Activated naive CD8-positive, alpha-beta T cell treated with anti-CD3 and anti-CD28 coated beads, Interleukin-2, amount 50 U/mL, for 24 hours (primary cell): ENCODE measurements at places on chromosomes 4 and X.

- no peak for DNase-seq
Observed at GRCh38 chr4:30839583-30840520, 119.7 kb downstream of the PCDH7 start.

DNA sequence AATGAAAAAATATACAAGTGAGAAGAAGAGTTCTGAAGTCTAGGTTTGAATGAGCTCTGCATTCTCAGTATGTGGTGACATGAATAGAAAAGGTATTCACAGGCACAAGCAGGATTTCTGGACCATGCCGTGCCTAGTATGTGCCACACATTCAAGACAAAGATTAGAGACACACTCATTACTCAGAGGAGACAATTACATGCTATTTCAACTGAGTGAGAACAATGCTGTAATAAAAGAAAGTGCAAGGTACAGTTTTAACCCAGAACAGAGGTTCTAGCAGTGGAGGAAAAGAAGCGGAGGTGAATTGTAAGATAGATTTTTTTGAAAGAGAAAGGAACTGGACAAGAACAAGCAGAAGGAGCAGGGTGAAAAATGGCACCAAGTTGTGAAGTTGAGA is 121.0 kb upstream of the RASGEF1B start:
- no peak for DNase-seq

DNA sequence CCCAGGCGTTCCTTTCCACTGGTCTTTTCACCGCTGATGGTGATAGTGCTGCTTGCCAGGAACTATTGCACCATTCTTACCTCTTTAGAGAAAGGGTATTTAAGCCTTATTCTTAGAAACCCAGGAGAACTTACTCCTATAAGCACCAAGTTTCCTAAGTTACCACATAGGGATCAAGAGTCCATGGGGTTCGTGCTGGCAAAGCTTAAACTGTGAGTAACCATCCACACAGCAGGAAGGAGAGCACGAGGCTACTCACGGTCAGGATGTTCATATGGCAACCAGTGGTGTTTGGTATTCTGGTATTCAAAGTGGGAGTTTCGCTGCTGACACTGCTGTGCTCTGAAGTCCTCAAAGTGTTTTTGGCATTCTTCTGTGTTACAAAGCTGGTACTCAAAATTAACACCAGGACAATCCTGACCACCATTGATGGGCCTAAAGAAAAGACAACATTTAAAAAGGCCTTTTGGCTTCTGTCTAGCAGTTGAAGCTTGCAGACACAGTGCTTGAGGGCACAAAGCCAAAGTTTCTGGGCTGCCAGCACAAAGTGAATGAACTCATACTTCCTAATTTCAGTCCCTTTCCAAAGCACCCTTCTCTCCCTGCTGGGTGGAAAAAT is 256.9 kb downstream of the ADAMTS3 start:
- DNase-seq = no peak

DNA sequence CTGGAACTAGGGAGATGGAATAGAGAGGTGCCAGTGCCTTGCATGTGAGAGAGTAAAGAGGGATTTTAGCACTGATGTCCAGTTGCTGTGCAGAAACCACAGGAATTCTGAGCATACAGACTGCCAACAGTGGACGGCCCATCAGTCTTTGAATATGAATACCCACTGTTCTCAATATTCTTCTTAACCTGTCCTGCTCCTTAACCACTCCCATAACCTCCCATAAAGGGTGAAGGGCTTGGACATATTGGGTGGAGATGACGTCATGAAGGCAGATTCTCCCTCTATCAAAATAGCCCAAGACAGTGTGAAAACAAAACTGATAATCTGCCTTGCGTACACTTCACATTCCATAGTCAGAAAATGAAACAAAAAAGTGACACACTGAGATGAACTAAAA is 1313.7 kb upstream of the PABPC4L start:
- no peak for DNase-seq

- DNase-seq = no peak
Observed at GRCh38 chr4:113012786-113013185, 36.7 kb upstream of the ANK2 start.

- no peak for DNase-seq
Observed at GRCh38 chrX:109344101-109344500, 137.8 kb downstream of the GUCY2F start.

GRCh38 chr4:55947254-55947882 is 1.4 kb upstream of the CEP135 start:
- DNase-seq = peak; percentile 23

DNA sequence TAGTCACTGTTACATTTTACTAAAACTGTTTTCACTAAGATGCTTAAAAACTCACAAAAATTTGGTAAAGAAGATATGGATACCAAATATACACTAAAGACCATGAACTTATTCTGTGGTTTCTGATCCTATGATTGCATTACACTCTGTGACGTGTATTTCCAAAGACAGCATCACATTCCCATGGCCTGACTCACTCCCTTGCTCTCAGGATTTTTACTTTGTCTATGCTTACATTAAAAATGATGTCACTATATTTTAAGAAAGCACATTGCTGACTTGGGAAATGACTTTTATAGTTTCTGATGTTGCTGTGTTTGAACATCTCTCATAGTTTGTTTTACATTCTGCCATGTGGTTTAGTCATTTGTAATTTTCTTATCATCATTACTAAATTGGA is 327.9 kb upstream of the MAGEB18 start:
- DNase-seq = no peak

GRCh38 chrX:31449965-31450364 is 378.1 kb upstream of the FTHL17 start:
- no peak for DNase-seq

- no peak for DNase-seq
Observed at GRCh38 chr4:30518211-30518610, 202.0 kb upstream of the PCDH7 start.

DNA sequence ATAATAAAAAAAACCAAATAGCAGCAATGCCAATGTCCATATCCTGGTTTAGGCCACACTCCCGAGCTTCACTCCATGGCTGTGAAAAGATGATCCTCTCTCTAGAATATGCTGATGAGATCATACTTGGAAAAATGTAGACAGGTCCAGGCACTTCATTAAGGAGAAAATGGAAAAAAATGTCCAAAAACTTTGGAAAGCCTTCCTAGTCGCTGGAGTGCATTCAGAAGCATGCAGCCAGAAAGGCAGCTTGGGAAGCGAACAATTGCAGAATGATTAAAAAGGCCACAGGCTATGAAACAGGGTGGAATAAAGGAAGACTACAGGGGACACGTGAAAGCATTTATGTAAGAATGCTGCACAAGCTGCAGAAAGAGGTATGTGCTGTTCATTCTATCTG is 165.6 kb upstream of the HCCS start:
- DNase-seq = no peak

DNA sequence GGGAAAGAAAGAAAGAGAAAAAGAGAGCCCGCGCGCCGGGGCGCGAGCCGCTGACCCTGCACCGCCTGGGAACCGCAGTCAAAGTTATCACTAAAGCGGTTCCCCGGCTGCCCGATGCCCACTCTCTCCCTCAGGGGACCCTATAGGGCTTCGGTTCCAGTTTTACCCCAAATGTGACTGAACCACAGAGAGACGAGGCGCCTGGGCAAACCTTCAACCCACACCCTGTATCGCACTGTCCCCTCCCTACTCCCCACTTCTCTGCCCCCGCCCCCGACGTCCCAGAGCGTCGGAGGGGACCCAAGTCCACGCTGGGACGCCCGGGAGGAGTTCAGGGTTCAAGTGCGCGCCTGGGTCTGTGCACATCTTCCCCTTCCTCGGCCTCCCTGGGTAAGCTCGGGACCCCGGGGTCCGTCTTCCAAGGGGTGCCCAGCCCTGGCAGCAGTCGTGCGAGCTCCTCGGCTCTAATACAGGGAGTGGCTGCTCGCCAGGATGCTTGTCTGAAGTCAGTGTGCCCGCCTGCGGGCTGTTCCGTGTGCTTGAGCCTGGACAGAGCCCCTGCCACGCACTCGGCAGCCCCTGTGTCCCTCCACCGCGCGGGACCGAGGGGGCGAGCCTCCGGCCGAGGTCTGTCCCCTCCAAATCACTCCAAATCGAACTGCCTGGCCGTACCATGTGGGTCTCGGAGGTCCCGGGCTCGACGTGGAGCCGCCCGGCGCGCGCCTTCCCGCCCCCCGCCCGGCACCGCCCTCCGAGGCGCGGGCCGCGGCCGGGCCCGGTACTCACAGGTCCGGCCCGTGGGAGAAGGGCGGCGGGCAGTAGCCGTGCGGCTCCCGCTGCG is 960 bp downstream of the TRPC3 start:
- peak; percentile 16 for DNase-seq

DNA sequence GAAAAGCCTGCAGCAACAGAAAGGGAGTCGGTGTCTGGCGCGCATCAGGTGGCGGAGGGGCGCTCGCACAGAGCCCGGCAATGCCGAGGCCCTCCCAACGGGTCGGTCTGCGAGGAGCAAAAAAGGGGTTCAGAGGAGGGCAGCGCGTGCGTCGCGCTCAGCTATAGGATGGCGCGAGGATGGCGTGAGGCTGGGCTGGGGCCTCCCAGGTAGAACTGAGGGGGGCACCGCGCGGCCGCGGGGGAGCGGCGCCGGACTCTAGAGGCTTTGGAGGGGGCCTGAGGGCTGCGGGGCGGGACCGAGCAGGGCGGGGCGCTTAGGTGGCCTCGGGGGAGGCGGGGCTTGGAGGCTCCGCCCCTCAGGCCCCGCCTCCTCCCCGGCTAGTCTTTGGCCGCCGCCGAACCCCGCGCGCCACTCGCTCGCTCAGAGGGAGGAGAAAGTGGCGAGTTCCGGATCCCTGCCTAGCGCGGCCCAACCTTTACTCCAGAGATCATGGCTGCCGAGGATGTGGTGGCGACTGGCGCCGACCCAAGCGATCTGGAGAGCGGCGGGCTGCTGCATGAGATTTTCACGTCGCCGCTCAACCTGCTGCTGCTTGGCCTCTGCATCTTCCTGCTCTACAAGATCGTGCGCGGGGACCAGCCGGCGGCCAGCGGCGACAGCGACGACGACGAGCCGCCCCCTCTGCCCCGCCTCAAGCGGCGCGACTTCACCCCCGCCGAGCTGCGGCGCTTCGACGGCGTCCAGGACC is at the start of gene PGRMC1:
PGRMC1 (plus strand) TSS at position 414 of the 751 bp plus-strand sequence; CDS start at position 493, 79 bp downstream.
- peak; percentile 75 for DNase-seq

DNA sequence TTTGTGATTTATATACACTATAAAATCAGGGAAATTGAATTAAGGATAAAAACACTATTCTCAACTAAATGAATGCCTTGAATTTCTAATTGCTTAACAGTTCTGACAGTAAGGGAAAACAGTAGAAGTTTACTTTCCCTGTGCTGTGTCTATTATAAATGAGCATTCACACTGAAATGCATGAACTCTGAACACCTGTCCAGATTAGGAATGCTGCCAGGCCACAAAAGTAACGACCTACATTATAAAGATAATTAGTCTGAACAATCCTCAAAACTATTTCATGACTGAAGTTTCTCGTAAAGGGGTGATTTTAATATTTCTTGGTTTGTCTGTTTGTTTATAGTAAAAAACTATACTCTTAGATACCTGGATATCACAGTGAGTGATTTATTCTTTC is 2.0 kb downstream of the NDST3 start:
- no peak for DNase-seq

DNA sequence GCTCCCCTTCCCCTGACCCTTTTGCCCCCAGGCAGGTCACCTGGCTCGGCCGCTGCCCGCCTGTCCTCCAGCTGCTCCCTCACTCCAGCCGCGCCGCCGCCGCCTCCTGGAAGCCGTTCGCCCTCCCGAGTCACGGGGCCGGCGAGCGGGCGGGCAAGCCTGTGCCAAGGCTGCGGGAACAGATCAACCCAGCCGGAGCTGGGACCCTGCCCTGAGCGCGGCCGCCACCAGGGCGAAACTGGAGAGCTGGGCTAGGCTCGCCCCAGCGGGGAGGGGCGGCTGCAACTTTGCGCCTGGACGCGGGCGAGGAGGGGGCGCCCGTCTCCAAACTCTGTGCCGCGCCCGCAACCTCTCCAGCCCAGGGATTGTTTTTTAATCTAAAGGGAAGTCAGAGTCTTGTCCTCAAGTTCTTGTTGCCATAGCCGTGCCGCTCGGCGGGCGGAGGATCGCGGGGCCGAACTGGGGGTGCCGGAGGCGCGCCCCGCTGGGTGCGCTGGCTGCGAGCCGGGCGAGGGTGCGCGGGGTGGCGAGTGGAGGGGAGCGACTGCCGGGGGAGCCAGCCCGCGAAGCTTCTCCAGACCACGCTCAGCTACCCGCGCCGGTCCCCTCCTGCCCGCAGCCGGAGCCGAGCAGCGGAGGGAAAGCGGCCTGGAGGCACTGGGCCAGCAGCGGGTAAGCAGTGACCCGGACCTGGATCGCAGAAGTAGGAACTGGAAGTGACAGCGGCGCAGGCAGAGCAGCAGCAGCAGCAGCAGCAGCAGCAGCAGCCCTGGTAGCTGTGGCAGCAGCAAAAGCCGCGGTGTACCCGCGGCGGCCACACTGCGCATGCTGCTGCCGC is 13.4 kb downstream of the ARHGEF6 start:
- peak; percentile 47 for DNase-seq

DNA sequence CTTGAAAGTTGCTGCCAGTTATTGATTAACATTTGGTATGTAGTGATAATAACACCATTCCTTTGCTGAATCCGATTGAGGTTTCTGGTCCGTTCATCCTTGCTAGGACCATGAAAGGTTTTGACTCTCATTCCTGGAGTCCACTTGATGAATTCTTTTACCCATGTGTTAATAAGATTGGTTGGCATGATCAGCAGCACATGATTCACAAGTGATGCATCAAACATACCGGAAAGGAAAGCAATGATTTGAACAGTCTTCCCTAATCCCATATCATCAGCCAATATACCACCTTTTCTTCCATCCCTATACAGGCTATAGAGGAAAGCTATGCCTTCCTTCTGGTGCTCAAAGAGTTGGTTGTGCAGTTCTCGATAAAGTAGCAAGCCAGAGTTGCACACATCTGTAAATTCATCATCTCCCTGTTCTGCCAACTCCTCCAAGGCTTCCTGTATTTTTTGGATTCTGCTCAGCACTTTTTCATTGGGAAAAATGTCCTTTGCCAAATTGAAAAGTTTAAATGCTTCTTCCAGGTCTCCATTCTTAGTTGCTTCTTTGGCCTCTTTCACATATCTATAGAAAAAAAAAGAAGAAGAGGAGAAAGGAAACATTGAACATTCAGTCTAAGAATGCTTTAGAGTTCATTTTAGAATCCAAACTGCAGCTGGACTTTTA is 26.7 kb downstream of the PIN4 start:
- no peak for DNase-seq

- no peak for DNase-seq
Observed at GRCh38 chrX:32533848-32534247, 677.5 kb downstream of the DMD start.

GRCh38 chr4:94561249-94562024 is 109.7 kb downstream of the PDLIM5 start:
- no peak for DNase-seq

DNA sequence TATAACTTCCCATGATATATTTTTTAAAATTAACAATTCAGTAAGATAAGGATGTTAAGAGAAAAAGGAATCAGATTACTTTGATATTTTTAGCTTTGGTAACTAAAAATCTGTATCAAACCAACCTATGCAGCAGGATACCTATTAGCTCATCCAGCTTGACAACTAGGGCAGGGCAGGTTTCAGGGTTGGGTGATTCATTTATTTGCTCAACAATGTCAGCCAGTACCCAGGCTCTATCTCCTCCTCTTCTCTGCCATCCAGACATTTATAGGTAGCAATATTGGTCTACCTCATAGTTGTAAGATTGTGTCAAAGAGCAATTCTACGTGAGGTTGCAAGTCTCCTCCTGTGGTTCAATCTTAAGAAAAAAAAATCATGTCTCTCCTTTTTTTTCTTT is 421.9 kb downstream of the ANKRD50 start:
- no peak for DNase-seq

GRCh38 chr4:168908851-168909273 is 101.2 kb downstream of the CBR4 start:
- no peak for DNase-seq
